AML-193 (cell line): ENCODE measurements at places on chromosomes 16 and 17.

- no peak for DNase-seq
Observed at GRCh38 chr17:246226-246625, 64.8 kb upstream of the DOC2B start.

- no peak for DNase-seq
Observed at GRCh38 chr17:40283662-40284061, 4.0 kb upstream of the CDC6 start.

DNA sequence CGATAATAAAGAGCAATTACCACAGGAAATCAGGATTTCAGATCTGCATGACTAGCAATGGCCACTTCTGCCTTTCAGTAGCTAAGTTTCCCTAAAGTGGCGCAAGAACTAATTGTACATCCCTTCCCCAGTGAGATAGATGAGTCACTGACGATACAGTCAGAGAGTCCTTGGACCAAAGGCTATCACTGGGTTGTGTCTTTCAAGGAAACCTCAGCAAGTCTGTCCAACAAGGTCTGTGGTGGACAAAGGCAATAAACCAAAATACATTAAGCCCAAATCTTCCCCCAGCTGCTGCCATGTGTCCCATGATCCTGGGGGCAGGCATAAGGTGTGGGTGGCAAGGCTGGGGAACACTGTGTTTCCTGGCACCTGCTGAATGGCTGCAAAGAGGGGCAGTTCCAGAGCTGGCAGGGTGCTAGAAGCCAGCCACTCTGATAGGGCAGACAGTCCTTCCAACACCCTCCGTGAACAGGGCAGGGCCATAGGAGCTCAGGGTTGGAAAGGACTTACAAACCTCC lies 20.5 kb upstream of the MTMR4 start:
- peak; percentile 90 for DNase-seq

- DNase-seq: peak; percentile 100
Observed at GRCh38 chr17:74779948-74780400, 3.8 kb upstream of the NAT9 start.

GRCh38 chr17:1623057-1623630 lies 5.5 kb downstream of the SLC43A2 start:
- no peak for DNase-seq

GRCh38 chr17:57455063-57455914 lies 199.0 kb downstream of the MSI2 start:
- DNase-seq: peak; percentile 99
